ENCODE measurements at places on chromosomes 3 and 15. TPM values are rescaled to one million over a fixed set of nuclear protein-coding genes. Genes with fewer than 3 reads are reported as not detected.

The EFCAB12 gene
- total RNA-seq, result not detected

The MORC1 gene
- total RNA-seq, result not detected

The EXD1 gene
- total RNA-seq, result not detected

The EPHA3 gene
- total RNA-seq, result 3.5 TPM

The CPNE9 gene
- not detected for total RNA-seq

The LMOD3 gene
- 148 TPM for total RNA-seq

The GABRR3 gene
- total RNA-seq, result not detected

The FBXL22 gene
- total RNA-seq, result 31.0 TPM

The CCDC39 gene
- not detected for total RNA-seq

The HACL1 gene
- 14.4 TPM for total RNA-seq

The CD80 gene
- not detected for total RNA-seq

The ABHD5 gene
- total RNA-seq, result 24.9 TPM

The SIDT1 gene
- 0.78 TPM for total RNA-seq

The SLC2A2 gene
- total RNA-seq, result not detected

The TM4SF4 gene
- total RNA-seq, result not detected

The GOLGA6D gene
- total RNA-seq, result not detected

The RYR3 gene
- total RNA-seq, result not detected

The CHRNA5 gene
- 4.2 TPM for total RNA-seq

The FEZF2 gene
- total RNA-seq, result not detected

The UTS2B gene
- total RNA-seq, result 0.19 TPM

The ZNF35 gene
- total RNA-seq, result 6.3 TPM

The BFSP2 gene
- not detected for total RNA-seq

The MKRN2OS gene
- total RNA-seq, result not detected

The CD96 gene
- total RNA-seq, result 0.65 TPM

The ALS2CL gene
- total RNA-seq, result 37.0 TPM

The GJD2 gene
- total RNA-seq, result not detected
